HT1080 (cell line): ENCODE measurements at places on chromosomes 2 and 18. TPM values are rescaled to one million over a fixed set of nuclear protein-coding genes. Genes with fewer than 3 reads are reported as not detected.

The DPYSL5 gene
- 0.11 and 0.23 TPM in 2 replicates for total RNA-seq

The DLX1 gene
- 5.8 and 9.7 TPM in 2 replicates for total RNA-seq

The NR4A2 gene
- 0.67 and 1.5 TPM in 2 replicates for total RNA-seq

The LIMS3 gene
- total RNA-seq: 4.1 and 6.4 TPM in 2 replicates

The TCF23 gene
- not detected in 2 replicates for total RNA-seq

The OXER1 gene
- not detected in 2 replicates for total RNA-seq

The C2orf92 gene
- 1.0 and 1.7 TPM in 2 replicates for total RNA-seq

The NOL4 gene
- not detected in 2 replicates for total RNA-seq

The C18orf54 gene
- 7.7 and 8.2 TPM in 2 replicates for total RNA-seq

The KCNE4 gene
- total RNA-seq: not detected in 2 replicates

The CKAP2L gene
- 21.1 and 33.7 TPM in 2 replicates for total RNA-seq

The GALNT13 gene
- 0.21 and 0.33 TPM in 2 replicates for total RNA-seq

The CCL20 gene
- total RNA-seq: 0.23 and 0.92 TPM in 2 replicates

The CYS1 gene
- 0.05 and 0.10 TPM in 2 replicates for total RNA-seq

The HNMT gene
- not detected in 2 replicates for total RNA-seq

The SANBR gene
- total RNA-seq: 5.1 and 5.3 TPM in 2 replicates

The LYPD6B gene
- total RNA-seq: 3.1 and 5.4 TPM in 2 replicates

The SERPINB11 gene
- not detected in 2 replicates for total RNA-seq

The HOXD13 gene
- total RNA-seq: 2.6 and 3.2 TPM in 2 replicates

The NPAS2 gene
- 41.2 and 63.1 TPM in 2 replicates for total RNA-seq

The ZNF521 gene
- total RNA-seq: 17.5 and 19.9 TPM in 2 replicates

The GALNT14 gene
- 46.3 and 62.7 TPM in 2 replicates for total RNA-seq

The EMILIN2 gene
- total RNA-seq: 2.5 and 4.4 TPM in 2 replicates
